ENCODE measurements at places on chromosomes 2 and 18.

GRCh38 chr2:70161069-70161534, 29.7 kb downstream of the C2orf42 start:
- no peak for DNase-seq

DNA sequence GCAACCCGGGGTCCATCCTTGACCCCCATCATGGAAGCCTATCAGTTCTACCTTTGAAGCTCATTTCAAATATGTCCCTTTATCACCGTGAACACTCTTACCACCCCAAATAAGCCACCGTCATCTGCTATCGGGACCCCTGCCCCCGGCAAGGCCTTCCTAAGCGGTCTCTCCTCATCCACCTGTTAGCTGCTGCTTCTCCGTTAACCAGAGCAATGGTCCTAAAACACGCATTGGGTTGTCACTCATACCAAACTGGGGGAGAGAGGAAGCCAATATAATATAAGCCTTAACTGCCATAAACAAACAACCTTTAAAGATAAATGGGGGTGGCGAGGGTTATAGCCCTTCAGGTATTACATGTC, 680 bp downstream of the ASNSD1 start:
- DNase-seq, result no peak

DNA sequence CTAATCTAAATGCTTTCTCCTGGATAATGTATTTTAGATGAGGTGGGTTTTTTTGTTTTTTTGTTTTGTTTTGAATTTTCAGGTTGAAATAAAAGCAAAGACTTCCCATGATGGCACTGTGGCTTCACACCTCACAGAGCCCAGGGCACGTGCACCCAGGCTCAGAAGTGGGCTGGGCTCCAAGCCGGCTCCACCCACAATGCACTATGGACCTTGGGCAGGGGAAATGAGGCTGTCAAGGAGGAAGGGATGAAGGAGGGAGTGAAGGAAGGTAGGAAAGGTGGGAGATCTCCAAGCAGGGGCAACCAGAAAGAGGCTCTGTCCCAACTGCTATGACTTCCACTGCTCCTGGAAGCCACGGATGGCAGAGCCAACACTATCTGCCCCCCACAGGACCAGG, 60.4 kb downstream of the BIN1 start:
- DNase-seq, result no peak

GRCh38 chr2:133561045-133561852, 7.0 kb downstream of the NCKAP5 start:
- DNase-seq, result no peak

- no peak for DNase-seq
Measured at GRCh38 chr2:166632616-166633015, 138.6 kb upstream of the SCN7A start.

DNA sequence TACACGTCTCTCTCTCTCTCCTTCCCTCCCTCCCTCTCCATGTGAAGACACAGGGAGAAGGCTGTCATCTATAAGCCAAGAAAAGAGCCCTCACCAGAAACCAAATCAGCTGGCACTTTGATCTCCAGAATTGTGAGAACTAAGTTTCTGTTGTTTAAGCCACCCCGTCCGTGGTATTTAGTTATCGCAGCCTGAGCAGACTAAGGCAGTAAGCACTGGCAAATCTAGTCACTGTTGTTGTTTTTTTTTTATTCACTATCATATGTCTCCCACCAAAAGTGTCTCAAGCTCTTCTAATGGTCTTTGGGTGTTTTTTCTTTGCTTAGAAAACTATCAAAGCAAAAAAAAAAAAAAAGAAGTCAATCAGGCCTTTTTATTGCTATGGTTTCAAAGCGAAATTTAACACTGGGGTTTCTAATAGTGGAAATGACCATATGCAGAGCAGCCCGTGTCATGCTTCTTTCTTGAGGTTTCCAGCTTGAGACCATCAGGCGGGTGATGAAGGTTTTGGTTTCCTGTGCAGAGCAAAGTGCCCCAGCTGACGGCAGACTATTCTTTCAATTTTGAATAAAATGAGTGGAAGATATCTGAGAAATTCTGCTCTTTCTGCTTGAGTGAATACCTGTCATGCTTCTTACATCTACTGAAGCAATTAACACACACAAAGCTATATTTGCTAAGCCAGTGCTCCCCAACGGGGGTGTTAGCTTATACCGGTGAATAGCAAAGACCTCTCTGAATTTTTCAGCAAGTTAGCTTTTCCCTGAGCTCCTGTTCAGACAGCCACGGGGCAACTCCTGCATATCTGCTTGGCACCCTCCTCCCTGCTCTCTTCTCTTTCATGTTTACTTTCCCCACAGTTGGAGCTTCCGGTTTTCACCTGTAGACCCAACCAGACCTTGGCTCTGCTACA, 394.1 kb upstream of the ATP5MC3 start:
- DNase-seq, result no peak
